NCI-H1436 treated with DMSO at 0.1 percent for 48 hours (cell line): ENCODE measurements at places on chromosomes 16 and 17.

- DNase-seq, result no peak
Measured at GRCh38 chr16:66935314-66936011, at the start of gene CES2. CES2 (plus strand) TSS chr16:66935516; CDS start chr16:66935636, 120 bp downstream.

- no peak for DNase-seq
Measured at GRCh38 chr17:73347351-73347750, 35.5 kb upstream of the CDC42EP4 start.

DNA sequence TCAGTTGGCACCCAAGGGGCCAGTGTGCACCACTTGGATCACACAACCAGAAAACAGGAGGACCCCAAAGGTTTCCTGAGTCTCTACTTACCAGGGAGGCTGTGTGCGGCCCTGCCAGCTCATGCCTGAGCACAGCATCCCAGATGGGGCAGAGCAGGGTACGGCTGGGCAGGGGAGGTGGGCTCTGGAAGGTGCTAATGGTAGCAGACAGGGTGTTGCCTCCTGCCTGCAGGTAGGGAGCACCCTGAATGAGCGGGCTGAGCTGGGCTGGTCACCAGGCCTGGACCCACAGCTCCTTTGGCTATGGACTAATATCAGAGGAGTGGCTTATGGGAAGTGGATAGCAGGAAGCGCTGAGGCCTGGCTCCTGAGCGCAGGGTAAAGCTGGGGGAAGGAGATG is 14.6 kb downstream of the RECQL5 start:
- DNase-seq, result no peak

DNA sequence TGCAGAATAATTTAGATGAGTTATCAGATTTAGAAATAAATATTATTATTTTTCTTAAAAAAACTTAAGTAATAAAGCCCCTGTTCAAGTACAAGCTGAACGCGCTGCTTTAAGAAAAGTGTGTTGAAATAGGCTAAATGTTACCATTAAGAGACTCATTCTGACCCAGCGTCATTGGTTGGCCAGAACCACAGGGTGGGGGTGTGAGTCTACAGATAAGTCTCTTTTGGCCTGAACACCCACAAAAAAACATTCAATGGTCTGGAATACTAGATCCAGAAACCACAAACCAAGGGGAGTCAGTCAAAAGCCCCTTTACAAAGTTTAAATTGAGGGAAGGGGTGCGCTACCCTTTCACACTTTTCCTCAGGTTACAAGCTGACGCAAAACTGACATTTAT is 776.1 kb downstream of the KCNJ2 start:
- DNase-seq, result no peak

DNA sequence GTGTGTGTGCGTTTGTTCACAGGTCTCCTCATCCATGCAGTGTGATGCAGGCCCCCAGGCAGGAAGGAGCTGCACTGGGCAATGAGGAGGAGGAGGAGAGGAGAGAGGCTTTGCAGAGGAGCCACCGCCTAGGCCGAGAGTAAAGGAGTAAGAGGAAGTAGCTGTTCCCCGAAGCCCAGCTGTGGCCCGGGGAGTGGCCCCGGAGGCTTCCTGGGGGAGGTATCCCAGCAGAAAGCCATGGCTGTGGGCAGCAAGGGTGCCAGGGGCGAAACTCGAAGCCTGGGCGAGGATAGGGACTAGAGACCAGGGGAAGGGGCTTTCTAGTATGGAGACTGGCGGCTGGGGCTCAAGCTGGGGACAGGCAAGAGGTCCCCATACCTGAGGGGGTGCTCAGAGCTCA is 12.2 kb downstream of the C16orf95 start:
- no peak for DNase-seq
